ENCODE measurements at places on chromosomes 11 and 22.

- no peak for DNase-seq
These were observed 3.8 kb downstream of the MN1 start for GRCh38 chr22:27797520-27798391.

DNA sequence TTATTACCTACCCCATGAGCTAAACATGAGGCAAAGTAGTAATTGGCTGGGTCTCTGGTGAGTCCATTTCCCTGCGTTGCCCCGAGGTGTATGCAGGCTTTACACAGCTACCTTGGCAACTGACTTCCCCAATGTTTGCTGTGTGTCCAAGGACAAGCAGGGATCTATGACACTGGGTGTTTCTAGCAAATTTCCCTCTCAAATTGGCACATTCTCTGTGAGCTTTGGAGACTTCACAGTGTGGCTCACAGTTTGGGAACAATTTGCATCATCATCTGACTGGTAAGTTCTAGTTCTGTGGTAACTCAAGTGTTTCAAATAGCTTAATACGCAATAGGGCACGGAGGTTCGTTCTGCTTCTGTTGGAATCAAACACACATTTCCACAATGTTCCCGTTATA lies 12.5 kb downstream of the NNMT start:
- no peak for DNase-seq

GRCh38 chr11:78429209-78429608 lies 11.6 kb upstream of the GAB2 start:
- DNase-seq: no peak

- DNase-seq: no peak
These were observed 15.3 kb upstream of the FAM83F start for GRCh38 chr22:39979458-39979857.

- DNase-seq: no peak
These were observed 110.5 kb downstream of the MICAL3 start for GRCh38 chr22:17913801-17914347.

- no peak for DNase-seq
These were observed 18.2 kb downstream of the NFAM1 start for GRCh38 chr22:42414021-42414420.

DNA sequence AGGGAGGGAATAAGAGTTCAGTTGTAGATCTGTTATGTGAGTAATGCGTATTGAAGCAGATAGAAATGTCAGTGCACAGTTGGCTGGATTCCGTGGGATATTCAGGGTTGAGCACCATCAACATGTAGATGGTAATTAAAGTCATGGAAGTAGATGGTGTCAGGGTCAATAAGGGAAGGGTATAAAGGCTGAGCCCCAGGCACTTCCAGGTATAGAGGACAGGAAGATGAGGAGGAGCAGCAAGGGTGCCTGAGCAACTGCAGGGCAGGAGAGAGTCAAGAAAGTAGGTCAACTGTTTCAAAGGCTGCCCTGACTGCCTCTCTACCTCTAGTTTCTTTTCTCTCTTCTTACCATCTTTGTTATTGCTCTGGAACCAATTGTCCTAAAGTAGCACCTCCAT lies 85.9 kb downstream of the MICAL2 start:
- DNase-seq: no peak

DNA sequence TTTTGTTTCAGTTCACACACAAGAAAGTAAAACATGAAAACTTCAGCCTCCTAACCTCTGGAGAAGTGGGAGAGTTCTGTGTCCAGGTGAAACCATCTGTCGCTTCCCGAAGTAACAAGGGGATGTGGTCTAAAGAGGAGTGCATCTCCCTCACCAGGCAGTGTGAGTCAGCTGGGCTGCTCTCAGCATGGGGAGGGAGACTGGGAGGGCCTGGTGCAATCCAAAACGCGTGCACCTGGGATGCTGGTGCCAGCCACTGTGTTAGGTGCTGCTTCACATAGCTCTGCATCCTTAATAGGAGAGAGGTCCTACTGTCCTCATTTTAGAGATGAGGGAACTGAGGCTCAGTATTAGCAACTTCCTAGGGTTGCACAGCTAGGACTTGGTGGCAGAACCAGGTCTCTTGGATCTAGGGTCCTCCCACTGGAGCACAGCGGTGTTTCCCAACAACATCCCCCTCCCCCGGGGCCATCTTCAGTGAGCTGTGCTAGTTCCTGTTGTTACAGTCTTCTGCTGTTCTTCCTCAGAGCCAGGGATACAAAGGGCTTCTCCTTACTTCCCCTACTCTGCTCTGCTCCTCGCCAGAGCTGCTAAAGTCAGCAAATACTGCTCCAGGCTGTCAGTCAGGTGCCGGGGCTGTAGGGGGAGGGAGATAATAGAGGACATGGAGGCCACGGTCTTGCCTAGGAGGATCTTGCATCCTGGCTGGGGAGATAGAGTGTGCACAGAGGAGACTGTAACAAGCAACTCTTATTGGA lies 8.0 kb downstream of the IL10RA start:
- no peak for DNase-seq

DNA sequence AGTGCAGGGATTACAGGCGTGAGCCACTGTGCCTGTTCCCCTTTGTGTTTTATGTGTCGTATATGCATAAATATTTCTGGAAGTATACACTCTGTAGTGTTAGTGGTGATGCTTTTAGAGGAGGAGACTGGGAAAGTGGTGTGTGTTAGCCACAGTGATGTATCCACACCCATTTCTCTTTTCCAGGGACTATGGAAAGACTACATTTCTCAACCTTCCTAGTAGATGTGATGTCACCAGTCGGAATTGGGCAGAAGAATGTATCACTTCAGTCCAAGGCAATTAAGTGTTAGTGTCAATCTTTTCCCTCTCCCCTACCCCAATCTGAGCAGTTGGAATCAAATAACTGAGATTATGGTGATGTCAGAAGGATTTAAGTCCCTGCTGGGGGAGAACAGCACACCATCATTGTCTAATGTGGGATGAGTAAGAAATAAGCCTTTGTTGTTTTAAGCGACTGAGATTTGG lies 5.8 kb upstream of the ATG16L2 start:
- DNase-seq: no peak

DNA sequence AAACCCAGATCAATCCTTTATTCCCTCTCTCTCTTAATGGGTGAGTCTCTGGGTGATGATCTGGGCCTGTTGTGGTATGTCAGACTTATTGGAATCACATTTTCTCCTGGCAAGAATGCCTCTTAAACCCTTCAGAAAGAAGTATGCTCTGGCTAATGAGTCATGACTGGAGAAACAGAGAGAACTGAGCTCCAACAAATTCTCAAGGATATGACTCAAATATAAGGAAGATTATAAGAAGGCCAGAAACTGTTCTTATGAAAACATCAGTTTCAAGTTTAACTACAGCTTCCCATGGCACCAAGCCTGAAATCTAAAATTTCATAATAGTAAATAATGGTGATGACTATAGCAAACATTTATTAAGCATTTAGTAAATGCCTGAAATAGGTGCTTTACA lies 83.9 kb downstream of the OR5AK2 start:
- peak; percentile 80 for DNase-seq

DNA sequence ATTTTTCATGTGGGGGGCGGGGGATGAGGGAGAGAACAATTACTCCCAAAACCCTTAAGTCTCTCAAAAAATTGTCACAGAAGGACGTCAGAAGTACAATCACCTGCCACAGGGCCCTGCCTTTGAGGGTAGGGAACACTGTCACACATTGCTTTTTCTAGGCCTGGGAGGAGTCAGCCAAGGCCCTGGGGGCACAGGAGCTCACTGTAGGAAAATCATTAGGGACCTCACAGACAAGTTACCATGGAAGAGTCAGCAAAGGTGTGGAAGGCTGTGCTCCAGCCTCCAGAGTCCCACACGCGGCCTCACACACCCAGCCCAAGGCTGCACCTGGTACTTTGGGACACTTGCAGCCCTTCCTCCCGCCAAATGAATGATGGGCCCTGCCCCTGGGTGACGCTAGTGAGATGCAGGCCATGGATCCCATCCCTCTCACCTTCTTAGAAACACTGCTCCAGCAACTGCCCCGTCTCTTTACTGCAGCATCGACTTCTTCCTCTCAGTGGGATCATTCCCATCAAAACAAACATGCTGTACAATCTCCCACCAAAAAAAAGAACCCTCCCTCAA lies 3.3 kb downstream of the PLEKHA7 start:
- no peak for DNase-seq

GRCh38 chr11:106888386-106888785 lies 129.9 kb downstream of the GUCY1A2 start:
- DNase-seq: no peak

- DNase-seq: no peak
These were observed 90.6 kb downstream of the LARGE1 start for GRCh38 chr22:33829546-33830280.

- DNase-seq: no peak
These were observed 18.1 kb upstream of the SCARF2 start for GRCh38 chr22:20455709-20456063.

GRCh38 chr11:132962041-132962440 lies 570.3 kb downstream of the OPCML start:
- DNase-seq: no peak

- no peak for DNase-seq
These were observed 1.3 kb downstream of the PPP1CA start for GRCh38 chr11:67400251-67400941.

DNA sequence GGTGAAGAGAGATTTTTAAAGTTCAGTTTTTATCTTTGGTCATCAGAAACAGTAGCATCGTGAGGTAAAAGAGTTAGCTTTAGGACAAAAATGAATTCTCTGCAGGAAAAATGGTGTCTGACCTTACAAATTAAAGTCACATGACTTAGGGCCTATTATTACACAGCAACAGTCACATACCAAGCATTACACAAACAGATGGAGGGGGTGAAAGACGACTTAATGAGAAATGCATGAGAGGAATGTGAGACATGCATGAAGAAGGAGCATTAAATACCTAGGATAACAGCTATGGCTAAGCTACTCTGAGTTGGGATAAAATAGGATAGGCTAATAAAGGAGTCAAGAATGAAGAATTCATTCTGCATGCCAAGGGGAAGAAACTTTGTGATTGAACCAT lies 77.5 kb downstream of the BLID start:
- peak; percentile 14 for DNase-seq

GRCh38 chr22:46895753-46896152 lies 133.3 kb downstream of the TBC1D22A start:
- DNase-seq: no peak

- DNase-seq: peak; percentile 61
These were observed at the start of gene CYB5R3 for GRCh38 chr22:42649246-42650099. Gene CYB5R3, minus strand, starts transcription at chr22:42649392. Its CDS starts 77 bp downstream, at chr22:42649315.

- DNase-seq: peak; percentile 20
These were observed 21.9 kb downstream of the IGSF9B start for GRCh38 chr11:133934599-133935550.

- DNase-seq: no peak
These were observed 31.8 kb upstream of the GPR83 start for GRCh38 chr11:94433049-94433448.

DNA sequence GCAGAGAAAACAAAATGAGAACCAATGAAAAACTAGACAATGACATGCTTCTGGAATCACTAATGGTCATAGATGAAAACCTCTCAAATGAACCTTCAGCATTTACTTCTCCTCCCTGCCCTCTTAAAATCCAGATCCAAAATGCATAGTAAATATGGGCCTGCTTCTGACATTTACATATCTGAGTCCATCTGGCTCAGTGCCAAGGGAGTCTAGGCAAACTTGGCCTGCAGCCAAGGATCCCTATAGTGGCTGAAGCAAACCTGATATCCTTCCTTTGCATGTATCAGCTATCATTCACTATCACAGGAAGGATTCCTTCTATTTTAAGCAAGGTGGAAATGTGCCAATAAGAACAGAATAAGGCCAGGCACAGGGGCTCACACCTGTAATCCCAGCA lies 104.8 kb downstream of the C11orf58 start:
- no peak for DNase-seq

DNA sequence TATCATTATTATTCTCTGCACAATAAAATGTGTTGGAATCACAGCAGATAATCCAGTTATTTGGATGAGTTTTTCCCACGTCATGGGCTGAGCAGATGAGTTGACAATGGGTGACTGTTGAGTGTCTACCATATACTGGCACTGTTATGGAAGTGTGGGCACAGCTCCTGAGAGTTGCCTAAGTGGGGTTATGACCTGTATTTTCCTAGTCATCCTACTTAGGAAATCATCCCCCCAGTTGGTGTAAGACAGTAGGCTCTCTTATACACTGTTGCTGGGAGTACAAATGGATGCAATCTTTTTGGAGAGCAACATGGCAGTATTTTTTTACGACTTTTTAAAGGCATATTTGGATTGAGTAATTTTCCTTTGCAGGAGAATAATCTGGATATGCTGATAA lies 66.4 kb downstream of the TRAF6 start:
- DNase-seq: no peak

- DNase-seq: no peak
These were observed 313.1 kb downstream of the C11orf87 start for GRCh38 chr11:109735128-109735527.

DNA sequence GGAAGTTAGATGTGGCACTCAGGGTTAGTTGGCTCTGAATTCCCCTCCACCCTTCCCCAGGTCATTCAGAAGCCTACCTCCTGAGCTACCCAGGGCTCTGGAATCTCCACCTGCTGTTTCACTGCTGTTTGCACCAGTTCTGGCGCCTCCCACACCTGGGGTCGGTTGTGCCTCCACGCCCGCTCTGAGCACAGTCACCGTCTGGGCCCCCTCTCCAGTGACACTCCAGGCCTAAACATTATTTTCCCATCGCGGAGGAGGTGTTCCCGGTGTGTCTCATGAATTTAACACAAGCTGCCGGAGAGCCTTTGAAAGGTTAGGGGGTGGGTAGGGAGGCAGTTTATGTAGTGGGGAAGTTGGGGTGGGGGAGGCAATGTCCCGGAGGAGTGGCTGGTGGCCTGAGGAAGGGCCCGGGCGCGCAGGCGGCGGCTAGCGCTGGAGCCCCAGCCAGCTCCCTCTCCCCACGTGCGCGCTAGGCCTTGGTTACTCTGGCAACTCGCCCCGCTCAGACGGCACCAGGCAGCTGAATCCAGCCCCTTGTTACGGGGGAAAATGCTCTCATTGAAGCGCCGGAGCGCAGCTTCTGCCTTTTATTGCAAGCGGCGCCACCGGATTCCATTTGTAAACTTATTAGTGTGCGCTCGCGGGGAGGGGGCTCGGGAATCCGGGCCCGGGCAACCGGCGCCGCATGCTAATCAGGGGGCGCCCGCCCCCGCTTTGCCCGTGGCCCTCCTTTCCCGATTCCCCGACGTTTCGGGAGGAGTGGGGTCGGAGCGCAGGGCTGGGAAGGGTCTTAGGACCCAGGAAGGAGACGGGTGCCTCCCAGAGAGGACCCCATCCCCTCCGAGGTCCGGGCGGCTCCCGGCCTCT lies 52.4 kb downstream of the GRIK4 start:
- no peak for DNase-seq

GRCh38 chr11:33919645-33920044 lies 27.8 kb upstream of the LMO2 start:
- no peak for DNase-seq

All from RCC 7860 (cell line).